ENCODE measurements at places on chromosomes 16 and 17. TPM values are rescaled to one million over a fixed set of nuclear protein-coding genes. Genes with fewer than 3 reads are reported as not detected.

- DNase-seq = no peak
Measured at GRCh38 chr16:30663038-30663437, 4.8 kb downstream of the FBRS start.

Gene RDM1
- total RNA-seq = 0.35 TPM

- DNase-seq = no peak
Measured at GRCh38 chr17:31908386-31908785, 6.9 kb upstream of the UTP6 start.

DNA sequence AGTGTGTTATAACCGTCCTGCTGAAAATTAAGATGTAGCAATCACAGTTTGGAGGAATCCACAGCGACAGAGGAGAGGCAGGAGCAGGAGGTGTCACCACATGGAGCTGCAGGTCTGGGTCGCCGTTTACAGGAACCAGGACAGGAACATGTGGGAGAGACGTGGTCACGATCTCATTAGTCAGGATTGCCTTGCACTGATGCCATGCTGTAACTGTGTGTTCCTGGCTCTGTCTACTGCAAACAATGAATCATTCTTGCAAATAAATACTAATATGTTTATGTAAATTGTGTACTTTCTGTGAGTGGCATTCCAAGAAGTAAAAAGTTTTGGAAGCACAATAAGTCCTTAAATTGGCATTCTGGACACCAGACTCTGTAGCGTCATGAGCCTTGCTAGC is 271.8 kb downstream of the CPPED1 start:
- DNase-seq = no peak

Gene CLUH
- 36.6 TPM for total RNA-seq

GRCh38 chr16:21235199-21235585 is 1.7 kb downstream of the ANKS4B start:
- DNase-seq = no peak

Gene KLHL10
- 0.67 TPM for total RNA-seq

Gene SLC16A6
- 0.15 TPM for total RNA-seq

GRCh38 chr16:29712809-29713208 is 33.0 kb downstream of the C16orf54 start:
- no peak for DNase-seq

GRCh38 chr17:78777881-78778280 is 4.2 kb downstream of the CYTH1 start:
- no peak for DNase-seq

DNA sequence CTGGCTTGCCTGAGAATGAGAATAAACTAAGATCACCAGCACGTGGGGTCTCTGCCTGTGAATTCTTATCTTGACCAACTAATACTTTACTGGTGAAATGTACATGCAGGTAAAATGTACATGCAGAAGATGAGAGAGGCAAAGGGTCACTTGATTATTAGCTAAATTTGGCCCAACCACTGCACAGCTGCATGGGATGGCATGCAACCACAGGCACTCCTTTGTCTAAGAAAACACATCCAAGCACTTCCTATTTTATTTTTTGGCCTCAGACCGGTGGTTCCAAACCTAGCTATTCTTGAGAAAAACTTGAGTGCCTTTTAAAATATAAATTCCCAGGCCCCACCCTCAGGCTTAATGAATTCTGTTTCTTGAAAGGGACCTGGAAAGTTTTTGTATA is 77.9 kb downstream of the SYCE1L start:
- no peak for DNase-seq

- DNase-seq = no peak
Measured at GRCh38 chr17:39229274-39229913, 3.6 kb upstream of the STAC2 start.

DNA sequence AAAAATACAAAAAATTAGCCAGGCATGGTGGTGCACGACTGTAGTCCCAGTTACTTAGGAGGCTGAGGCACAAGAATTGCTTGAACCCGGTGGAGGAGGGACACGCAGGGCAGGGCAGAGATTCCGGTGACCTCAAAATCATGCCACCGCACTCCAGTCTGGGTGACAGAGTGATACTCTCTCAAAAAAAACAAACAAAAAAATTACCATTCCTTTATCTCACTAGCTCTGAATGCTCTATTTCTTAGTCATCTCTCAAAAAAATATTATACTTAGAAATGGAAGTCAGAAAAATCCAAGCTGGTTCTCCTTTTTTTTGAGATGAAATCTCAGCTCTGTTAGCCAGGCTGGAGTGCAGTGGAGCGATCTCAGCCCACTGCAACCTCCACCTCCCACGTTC is 40.8 kb downstream of the SPOP start:
- no peak for DNase-seq

DNA sequence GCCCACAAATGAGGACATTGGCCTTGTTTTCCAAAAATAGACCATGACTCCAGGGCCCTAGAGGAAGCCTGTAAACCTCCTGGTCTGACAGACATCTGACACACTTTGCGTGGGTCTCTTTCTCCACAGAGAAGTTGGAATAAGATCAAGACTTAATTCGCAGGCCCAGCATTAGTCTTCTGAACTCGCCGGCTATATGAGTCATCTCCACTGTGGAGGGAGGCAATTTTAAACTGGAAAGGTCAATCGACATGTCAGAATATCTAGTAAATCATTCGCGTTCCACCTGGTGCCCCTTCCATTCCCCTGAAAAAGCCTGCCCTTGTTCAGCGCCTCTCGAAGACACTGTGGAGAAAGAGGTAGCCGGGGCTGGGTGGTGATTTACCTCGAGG is 140.1 kb downstream of the CLEC16A start:
- no peak for DNase-seq

GRCh38 chr17:39699818-39700147 is at the start of gene ERBB2:
ERBB2 (plus strand) TSS chr17:39700064; CDS start chr17:39700239, 175 bp downstream.
- DNase-seq = no peak

- no peak for DNase-seq
Measured at GRCh38 chr17:57873261-57874057, 23.6 kb upstream of the MRPS23 start.

DNA sequence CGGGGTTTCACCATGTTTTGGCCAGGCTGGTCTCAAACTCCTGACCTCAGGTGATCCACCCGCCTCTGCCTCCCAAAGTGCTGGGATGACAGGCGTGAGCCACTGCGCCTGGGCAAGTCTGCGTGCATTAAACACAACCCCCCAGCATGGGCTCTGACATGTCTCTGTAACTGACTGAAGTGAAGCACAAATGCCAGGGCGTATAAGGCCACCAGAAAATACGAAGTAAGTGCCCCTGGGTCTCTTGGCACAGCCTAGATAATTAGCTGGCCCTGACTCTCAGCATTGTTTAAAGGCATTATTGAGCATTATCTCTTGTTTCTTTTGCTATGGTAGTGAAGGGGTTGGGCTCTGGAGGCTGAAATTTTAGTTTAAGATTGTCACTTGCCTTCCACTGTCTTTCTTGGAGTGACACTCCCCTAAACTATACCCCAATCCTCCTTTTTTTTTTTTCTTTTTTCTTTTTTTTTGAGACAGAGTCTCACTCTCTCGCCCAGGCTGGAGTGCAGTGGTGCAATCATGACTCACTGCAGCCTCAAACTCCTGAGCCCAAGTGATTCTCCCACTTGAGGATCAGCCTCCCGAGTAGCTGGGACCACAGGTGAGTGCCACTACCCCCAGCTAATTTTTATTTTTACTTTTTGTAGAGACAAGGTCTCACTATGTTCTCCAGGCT is 8.2 kb upstream of the SEC14L1 start:
- no peak for DNase-seq

GRCh38 chr17:77617516-77617915 is 341.0 kb upstream of the TNRC6C start:
- peak; percentile 25 for DNase-seq

- DNase-seq = no peak
Measured at GRCh38 chr16:86761111-86762031, 183.0 kb downstream of the FOXL1 start.

- DNase-seq = no peak
Measured at GRCh38 chr17:43713494-43714162, 45.0 kb downstream of the SOST start.

DNA sequence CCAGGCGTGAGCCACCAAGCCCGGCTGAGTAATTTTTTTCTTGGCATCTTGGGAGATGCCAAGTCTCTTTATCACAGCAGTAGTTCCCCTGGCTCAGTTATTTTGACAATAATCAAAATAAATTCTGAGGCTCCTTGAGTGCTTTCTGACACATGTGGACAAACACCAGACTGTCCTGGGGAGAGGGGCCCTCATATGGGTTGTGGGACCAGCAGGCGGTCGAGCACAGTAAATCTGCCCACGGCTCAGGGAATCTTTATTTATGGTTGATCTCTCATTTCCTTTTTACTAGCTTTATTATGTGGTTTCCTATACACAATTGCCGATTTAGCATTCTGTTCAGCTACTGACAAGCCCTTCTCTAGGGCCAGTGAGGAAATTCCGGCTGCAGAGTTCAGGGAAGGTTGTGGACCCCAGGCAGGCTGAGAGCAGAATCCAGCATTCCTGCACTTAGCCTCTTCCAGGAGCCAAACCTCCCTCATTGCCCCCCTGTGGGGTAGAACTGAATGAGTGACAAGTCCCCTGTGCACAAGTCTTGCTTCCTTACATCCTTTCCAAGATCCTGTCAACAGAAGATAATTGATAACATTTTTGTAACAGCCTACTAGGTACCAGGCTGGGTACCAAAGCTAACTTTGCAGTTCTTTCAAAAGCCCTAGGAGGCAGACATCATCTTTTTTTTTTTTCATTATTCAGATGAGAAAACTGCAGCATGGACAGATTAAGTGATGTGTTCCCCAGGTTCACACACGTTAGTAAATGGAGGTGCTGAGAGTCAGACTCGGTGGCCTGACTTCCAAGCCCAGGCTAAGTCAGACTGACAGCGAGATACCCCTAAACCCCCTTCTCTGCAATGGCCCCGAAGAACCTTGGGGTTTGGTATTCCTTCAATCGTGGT is 40.2 kb downstream of the HS3ST3B1 start:
- DNase-seq = no peak

GRCh38 chr16:6297666-6298410 is 1034.8 kb upstream of the RBFOX1 start:
- DNase-seq = no peak

DNA sequence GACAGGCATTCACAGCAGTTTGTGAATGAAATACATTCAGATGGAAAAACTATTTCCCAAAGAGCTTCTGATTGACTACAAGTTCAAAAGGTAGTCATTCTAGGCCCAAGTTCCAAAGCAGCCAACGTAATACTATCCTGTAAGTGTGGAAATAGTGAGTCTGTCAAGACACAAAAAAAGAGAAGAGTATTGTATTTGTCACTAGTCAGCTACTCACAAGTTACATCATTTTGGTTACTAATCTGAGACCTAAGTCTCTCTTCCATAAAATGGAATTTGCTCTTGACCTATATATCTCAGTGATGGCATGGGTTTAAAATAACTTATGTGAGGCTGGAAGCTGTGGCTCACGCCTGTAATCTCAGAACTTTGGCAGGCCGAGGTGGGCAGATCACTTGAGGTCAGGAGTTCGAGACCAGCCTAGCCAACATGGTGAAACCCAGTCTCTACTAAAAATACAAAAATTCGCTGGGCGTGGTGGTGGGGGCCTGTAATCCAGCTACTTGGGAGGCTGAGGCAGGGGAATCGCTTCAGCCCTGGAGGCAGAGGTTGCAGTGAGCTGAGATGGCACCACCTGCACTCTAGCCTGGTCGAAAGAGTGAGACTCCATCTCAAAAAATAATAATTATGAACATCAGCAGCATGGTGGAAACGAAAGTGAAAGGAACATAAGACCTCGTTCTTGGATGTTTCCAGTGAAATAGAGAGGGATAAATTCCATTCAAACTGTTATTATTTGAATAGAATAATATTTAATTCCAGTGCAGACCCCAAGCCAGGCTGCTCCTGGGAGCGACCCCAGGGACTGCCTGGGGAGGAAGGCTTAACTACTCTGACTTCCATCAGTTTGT is 2.9 kb downstream of the CMC2 start:
- no peak for DNase-seq

DNA sequence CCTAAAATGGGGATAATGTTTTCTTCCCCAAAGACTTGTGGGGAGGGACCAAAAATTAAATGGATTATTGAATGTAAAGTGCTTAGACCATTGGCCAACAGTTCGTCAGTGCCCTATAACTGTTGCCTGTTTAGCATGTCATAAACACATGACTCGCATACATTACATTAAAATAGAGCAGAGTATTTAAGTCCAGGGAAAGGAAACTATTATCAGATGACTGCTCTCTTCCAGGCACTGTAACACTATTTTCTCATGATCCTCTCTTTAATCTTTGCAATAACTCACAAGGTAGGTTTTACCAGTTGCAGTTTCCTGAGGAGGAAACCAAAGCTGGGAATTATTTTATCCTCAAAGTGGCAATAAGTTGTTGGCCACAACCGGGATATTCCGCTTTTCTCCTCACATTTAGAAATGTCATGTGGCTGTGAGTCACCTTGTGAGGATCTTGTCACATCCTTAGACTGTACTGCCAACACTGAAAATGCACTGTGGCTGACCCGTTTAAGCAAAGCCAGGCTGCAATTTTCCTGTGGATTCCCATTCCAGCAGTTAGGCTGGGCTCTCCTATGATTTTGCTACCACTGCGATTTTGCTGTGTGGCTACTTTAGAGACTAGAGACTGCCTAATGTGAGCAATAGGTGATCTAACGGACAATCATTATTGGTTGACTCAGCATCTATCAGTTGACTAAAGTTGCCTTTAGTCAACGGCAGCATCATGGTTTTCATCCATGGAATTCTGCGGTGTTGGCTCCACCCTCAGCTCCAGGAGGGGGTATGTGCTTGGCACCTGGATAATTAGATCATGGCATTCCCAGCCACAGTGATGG is 58.3 kb upstream of the DHX40 start:
- DNase-seq = no peak

- DNase-seq = no peak
Measured at GRCh38 chr16:1723450-1724147, 17.6 kb downstream of the MAPK8IP3 start.

GRCh38 chr16:65453646-65454045 is 331.8 kb upstream of the CDH11 start:
- DNase-seq = no peak

GRCh38 chr17:2025622-2026309 is 632 bp upstream of the RTN4RL1 start:
- DNase-seq = no peak

- DNase-seq = no peak
Measured at GRCh38 chr17:73268582-73269328, 7.1 kb upstream of the CPSF4L start.

DNA sequence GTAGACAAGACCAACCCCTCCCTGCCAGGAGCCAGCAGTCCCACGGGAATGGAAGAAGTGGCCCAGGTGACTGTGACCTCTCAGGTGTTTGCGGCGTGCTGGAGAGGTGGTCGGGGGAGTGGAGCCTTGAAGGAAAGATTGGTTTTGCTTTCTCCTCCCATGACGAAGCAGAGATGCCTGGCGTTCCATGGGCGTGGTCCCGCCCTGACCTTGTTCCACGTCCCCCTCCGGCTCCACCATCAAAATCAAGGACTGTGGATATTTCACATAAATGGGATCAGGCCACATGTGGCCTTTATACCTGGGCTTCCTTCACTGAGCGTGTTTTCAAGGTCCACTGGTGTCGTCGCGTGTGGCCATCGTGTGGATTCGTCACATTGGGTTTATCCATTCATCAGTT is 270.6 kb upstream of the TNRC6C start:
- DNase-seq = peak; percentile 37

DNA sequence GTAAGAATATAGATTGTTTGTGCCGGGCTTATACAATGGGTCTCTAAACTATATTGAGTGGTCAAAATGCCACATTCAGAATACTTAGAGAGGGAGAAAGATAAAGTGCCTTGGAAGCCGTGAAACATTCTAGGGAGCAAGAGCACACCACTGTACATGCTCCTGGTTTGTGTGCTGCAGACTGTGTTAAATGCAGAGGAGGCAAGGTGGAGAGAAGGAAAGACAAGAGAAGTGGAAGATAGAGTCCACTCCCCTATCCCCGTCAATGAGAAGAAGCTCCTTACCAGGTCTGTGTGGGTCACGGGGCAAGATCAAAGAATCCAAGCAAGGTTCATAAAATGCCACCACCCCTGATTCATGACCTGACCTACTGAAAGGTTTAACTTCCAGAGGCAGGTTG is 267.1 kb upstream of the TBX2 start:
- DNase-seq = no peak

Gene WNT3
- total RNA-seq = 4.9 TPM

All from chondrocyte (in vitro differentiated cells).